ENCODE measurements at places on chromosomes 16 and 17. TPM values are rescaled to one million over a fixed set of nuclear protein-coding genes. Genes with fewer than 3 reads are reported as not detected.
A peak's percentile ranks its signal among the peaks of the same experiment; 100 is the strongest.

The CPSF4L gene
- not detected for total RNA-seq

The MEIOC gene
- 0.41 TPM for total RNA-seq

GRCh38 chr16:15460601-15461000 is 26.2 kb downstream of the BMERB1 start:
- no peak for DNase-seq

GRCh38 chr17:78993241-78993956 is 13.7 kb upstream of the LGALS3BP start:
- DNase-seq = peak; percentile 74

- no peak for DNase-seq
These were observed 15.2 kb downstream of the ACE start for GRCh38 chr17:63491977-63492618.

DNA sequence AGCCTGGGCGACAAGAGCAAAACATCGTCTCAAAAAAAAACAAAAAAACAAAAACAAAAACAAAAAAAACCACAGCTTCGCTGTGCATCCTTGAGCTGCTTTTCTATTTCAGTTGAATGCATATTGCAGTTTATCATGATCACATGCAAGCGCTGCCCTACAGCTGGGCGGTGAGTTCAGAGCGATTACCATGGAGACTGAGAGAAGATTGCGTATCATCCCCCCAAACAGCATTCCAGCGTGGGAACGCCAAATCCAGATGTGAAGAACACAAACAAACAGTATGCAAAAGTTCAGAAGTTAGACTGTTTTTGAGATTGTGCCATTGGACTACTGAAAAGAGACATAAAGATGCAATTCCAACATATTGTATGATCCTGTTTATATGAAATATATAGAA is 15.1 kb upstream of the SLC52A1 start:
- DNase-seq = no peak

DNA sequence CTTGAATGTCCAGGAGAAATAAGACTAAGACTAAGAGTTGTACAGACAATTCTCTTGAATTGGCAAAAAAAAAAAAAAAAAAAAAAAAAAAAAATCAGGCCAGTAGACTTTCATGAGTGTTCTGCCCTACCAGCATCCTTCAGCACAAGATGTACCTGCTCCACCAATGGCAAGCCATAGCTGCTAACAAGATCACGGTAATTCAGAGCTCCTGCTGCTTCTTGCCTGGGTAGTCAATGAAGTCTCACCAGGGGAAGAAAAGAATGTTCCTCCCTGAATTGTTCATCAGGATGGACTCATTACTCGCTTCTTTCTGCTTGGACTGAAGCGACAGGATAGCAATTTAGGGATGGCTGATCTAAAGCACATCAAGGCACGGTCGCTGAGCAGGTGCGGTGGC is 31.1 kb upstream of the APOH start:
- DNase-seq = no peak

The KRT25 gene
- not detected for total RNA-seq

The LPCAT2 gene
- total RNA-seq = 2.4 TPM

GRCh38 chr16:24745391-24745790 is 15.9 kb downstream of the TNRC6A start:
- no peak for DNase-seq

The XYLT2 gene
- total RNA-seq = 9.0 TPM

GRCh38 chr16:70691223-70692129 is 5.6 kb upstream of the MTSS2 start:
- peak; percentile 65 for DNase-seq

The CLDN6 gene
- total RNA-seq = 0.41 TPM

GRCh38 chr16:50901062-50901461 is 159.2 kb downstream of the CYLD start:
- DNase-seq = no peak

DNA sequence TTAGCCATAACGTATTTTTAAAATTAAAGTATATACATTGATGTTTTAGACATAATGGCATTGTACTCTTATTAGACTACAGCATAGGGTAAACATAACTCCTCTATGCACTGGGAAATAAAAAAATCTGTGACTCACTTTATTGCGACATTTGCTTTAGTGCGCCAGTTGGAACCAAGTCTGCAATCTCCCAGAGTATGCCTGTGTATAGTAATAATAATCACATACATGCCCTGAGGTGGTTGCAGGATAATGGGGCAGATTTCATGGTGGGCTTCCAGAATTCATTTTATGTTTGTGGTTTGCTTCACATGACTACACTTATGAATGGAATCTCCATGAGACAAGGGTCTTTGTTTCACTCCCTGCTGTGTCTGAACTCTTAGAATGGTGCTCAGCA is 66.9 kb upstream of the N4BP1 start:
- no peak for DNase-seq

- DNase-seq = peak; percentile 13
These were observed 468.8 kb upstream of the KIF2B start for GRCh38 chr17:53353919-53354351.

The SOX9 gene
- total RNA-seq = 7.7 TPM

- DNase-seq = no peak
These were observed 153.8 kb downstream of the SOX9 start for GRCh38 chr17:72274614-72275013.

DNA sequence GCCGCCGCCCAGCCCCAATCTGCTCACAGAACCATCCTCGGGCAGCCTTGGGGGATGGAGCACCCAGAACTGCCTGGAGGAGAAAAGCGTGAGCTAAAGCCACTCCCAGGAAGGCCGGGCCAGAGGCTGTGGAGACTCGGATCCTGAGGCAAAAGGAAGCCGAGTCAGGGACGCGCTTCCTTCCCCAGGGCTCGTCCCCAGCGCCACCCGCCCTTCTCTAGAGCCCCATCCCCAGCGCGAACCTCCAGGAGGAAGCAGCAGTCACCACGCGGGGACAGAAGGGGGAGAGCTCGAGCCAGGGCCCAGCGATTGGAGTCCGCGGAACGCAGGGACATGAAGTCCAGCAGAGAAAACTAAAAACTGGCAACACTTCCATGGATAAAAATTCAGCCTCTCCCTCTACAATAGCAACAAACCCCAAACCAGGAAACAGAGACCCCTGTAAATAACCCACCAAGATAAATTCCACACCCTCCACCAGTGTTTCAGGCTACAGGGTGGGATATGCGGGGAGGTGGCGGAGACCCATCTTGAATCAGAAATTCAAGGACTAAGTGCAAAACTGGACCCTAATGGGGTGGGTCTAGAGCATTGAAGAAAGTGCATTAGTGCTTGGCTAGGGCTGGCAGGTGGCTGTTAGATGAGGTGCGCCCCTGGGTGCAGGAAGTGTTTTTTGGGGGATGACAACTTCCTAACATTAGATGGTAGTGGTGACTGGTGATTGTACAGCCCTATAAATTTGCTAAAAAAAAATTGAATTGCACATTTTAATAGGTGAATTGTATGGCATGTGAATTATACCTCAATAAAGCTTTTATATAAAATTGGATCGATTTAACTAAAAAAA is 116.1 kb upstream of the METRNL start:
- peak; percentile 66 for DNase-seq

- DNase-seq = no peak
These were observed 93.6 kb downstream of the CYLD start for GRCh38 chr16:50835358-50836060.

GRCh38 chr16:7624871-7625766 is 292.5 kb downstream of the RBFOX1 start:
- no peak for DNase-seq

DNA sequence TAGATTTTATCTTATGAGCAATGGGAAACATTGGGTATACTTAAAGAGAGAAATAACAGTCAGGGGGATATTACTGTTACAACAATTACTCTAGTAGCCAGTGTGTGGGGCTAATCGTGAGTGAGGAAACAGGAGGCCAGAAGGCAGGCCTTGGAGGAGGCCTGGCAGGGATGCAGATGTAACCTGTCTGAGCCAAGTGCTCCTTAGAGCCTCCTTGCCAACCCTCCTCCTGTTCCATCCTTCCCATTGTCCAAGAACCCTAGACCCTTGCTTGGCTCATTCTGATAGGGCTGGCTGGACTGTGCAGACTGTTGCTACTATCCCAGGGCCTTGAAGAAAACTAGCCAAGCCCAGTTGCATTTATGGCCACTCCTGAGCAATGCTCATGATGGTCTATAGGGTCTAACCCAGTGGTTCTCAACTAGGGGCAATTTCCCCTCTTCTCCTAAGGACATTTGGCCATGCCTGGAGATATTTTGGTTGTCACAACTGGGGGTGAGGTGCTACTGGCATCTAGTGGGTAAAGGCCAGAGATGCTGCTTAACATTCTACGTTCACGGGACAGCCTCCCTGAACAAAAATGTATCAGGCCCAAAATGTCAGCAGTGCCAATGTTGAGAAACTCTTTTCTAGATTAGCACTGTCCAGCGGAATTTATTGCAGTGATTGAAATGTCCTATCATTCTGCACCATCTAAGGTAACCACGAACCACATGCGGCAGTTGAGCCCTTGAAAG is 24.4 kb upstream of the WSCD1 start:
- DNase-seq = no peak

The ARHGDIG gene
- 51.4 TPM for total RNA-seq

DNA sequence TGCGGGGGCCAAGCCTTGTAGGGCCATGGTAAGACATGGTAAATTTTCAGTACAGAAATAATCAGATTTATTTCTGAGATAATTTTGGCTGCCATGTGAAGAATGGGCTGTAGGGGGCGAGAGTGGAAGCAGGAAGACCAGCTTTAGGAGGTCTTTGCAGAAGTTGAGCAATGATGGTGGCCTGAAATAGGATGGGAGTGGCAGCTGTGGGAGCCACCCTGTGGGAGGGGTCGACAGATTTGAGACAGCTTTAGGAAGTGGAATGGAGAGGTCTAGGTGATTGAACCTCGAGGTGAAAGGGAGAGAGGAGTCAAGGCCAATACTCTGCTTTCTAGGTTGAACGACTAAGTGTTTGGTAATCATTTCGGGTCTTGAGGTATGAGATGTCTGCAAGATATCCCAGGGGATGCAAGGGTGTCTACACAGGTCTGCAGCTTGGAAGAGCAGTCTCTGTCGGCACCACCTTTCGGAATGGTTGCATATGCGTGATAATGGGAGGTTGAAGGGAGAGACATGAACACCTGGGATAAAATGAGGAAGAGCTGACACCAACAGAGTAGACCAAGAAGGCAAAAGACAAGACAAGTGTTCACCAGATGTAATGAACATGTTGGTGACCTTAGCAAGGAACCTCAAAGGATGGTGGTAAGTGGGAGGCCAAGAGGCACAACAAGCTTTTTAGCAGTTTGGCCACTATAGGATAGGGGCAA is 4.2 kb upstream of the ATXN7L3 start:
- no peak for DNase-seq

The PRAC1 gene
- total RNA-seq = not detected

The ACBD4 gene
- 2.4 TPM for total RNA-seq

GRCh38 chr17:38667099-38667786 is 7.5 kb downstream of the EPOP start:
- peak; percentile 80 for DNase-seq

GRCh38 chr16:21708533-21709115 is 44.9 kb downstream of the OTOA start:
- peak; percentile 65 for DNase-seq

GRCh38 chr17:13243585-13243984 is 225.8 kb upstream of the ELAC2 start:
- no peak for DNase-seq

The PYDC1 gene
- total RNA-seq = 0.41 TPM

The SLC12A3 gene
- total RNA-seq = not detected

- DNase-seq = no peak
These were observed 116.1 kb upstream of the MYOCD start for GRCh38 chr17:12549499-12550041.

The MAF gene
- total RNA-seq = 15.9 TPM

DNA sequence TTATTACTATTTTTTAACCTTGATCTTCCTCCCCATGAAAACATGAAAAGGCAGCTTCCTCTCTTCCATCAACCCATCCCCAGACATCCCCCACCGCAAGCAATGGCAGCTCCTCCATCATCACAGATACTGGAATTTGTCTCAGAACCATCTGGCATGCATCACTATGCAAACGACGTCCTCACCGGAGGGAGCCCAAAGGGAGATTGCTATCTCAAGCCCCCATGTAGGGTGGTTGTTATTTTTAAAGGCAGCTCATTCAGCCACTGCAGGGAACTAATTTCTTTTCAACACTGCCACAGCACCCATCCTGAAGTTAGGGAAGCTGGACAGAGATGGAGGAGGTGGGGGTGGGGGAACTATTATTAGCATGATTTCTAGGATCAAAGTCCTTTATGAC is 222.5 kb downstream of the FOXL1 start:
- DNase-seq = no peak

The CPHXL2 gene
- total RNA-seq = not detected

DNA sequence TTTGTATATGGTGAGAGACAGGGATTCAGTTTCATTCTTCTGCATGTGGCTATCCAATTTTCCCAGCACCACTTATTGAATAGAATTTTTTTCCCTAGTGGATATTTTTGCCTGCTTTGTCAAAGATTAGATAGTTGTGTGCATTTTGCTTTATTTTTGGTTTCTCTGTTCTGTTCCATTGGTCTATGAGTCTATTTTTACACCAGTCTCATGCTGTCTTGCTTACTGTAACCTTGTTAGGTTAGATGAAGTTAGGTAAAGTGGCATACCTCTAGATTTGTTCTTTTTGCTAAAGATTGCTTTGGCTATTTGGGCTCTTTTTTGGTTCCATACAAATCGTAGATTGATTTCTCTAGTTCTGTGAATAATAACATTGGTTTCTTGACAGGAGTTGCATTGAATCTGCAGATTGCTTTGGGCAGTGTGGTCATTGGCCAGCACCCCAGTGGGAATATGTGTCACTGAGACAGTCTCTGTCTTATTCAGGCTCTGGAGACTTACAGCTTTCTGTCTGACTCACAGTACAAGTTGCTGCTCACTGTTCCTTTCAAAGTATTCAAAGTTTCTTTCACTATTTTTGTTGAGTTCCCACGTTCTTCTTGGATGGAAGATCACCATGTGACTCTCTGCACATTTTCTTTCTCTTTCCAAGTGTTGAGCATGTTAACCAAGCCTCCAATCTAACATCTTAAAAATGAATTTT is 709.1 kb downstream of the CDH11 start:
- DNase-seq = no peak

- no peak for DNase-seq
These were observed 88.1 kb downstream of the AXIN2 start for GRCh38 chr17:65473363-65473762.
